Mucosa of gallbladder (tissue), 1 donor: ENCODE measurements at places on chromosomes 6 and 20. TPM values are rescaled to one million over a fixed set of nuclear protein-coding genes. Genes with fewer than 3 reads are reported as not detected.

GRCh38 chr6:42423244-42423643 lies 28.5 kb downstream of the TRERF1 start:
- no peak for DNase-seq

TCF21 gene
- total RNA-seq, result 10.9 TPM

SOX18 gene
- 30.1 TPM for total RNA-seq

LGSN gene
- total RNA-seq, result 0.06 TPM

CST2 gene
- total RNA-seq, result not detected
